ENCODE measurements at places on chromosomes 7 and 10. TPM values are rescaled to one million over a fixed set of nuclear protein-coding genes. Genes with fewer than 3 reads are reported as not detected.

DNA sequence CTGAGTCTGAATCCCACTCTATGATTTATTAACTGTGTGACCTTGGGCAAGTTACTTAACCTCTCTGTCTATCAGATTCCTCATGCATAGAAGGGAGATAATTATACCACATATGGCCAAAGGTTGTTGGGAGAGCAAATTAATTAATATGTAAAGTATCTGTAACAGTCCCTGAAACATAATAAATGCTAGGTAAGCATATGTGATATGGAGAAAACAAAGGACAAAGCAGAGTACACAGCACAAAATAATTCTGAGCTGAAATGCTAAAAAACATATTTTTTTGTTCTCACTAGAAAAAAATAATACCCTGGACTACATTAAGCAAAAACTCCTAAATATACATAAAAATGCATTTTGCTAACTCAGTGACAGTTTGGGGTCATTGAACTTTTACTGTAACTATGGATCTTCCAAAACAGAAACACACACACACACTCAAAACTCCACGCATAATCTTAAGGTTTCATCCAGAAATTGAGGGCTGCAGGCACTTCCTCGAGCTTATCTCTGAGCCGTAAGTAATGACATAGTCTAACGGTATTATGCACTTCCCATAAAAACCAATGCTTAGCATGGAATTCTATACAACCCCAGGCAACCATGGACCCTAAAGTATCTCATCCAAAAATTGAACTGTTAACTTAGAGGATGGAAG, 201.7 kb upstream of the PTN start:
- no peak for DNase-seq
- H3K36me3 ChIP-seq, result no peaks in the 10 kb centered on the region
- no peak overlapping the region for H3K27ac ChIP-seq
- no peaks in the 10 kb centered on the region for H3K4me1 ChIP-seq

- no peaks in the 10 kb centered on the region for H3K36me3 ChIP-seq
- no peak overlapping the region for H3K4me3 ChIP-seq
- no peak overlapping the region for H3K27ac ChIP-seq
- no peaks in the 10 kb centered on the region for H3K4me1 ChIP-seq
- no peak for DNase-seq
These were observed 13.9 kb upstream of the PLXNA4 start for GRCh38 chr7:132590162-132590561.

- no peaks in the 10 kb centered on the region for H3K4me1 ChIP-seq
- no peak overlapping the region for H3K27ac ChIP-seq
- H3K4me3 ChIP-seq, result no peak overlapping the region
- peaks cover under 1% of the 10 kb centered on the region for H3K27me3 ChIP-seq
- no peak for DNase-seq
These were observed 9.4 kb upstream of the PIP4K2A start for GRCh38 chr10:22723783-22724182.

DNA sequence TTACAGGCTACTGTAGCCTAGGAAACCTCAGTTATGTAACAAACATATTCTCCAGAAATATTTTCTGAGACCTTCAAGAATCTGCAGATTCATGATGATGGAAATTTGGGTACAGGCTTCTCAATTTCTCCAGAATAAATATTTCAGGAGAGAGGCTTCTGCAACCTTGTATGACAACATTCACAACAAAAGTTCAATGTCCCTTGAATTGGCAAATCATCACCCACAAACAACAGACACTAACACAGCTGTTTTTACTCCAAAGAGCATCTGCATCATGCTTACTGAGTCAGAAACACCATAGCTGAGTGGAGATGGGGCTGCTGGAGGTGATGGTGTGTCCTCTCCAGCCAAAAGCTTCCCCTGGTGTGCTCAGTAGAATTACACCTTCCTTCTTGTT, 9.3 kb upstream of the COBL start:
- no peaks in the 10 kb centered on the region for H3K36me3 ChIP-seq
- no peak overlapping the region for H3K27ac ChIP-seq
- H3K4me3 ChIP-seq, result no peak overlapping the region
- H3K4me1 ChIP-seq, result no peaks in the 10 kb centered on the region
- DNase-seq, result no peak

- H3K27me3 ChIP-seq, result peaks cover 18% of the 10 kb centered on the region
- no peak overlapping the region for H3K27ac ChIP-seq
- DNase-seq, result no peak
- H3K4me1 ChIP-seq, result peaks cover 29% of the 10 kb centered on the region
These were observed 274 bp downstream of the PITX3 start for GRCh38 chr10:102241032-102241443.

Gene PSAP
- total RNA-seq, result 186 TPM

Gene PRXL2A
- total RNA-seq, result 0.76 TPM

Gene SLC25A28
- total RNA-seq, result 94.7 TPM

All from CD4-positive, CD25-positive, alpha-beta regulatory T cell (primary cell).